Inflammatory macrophage (primary cell): ENCODE measurements at places on chromosomes 1 and 21.

DNA sequence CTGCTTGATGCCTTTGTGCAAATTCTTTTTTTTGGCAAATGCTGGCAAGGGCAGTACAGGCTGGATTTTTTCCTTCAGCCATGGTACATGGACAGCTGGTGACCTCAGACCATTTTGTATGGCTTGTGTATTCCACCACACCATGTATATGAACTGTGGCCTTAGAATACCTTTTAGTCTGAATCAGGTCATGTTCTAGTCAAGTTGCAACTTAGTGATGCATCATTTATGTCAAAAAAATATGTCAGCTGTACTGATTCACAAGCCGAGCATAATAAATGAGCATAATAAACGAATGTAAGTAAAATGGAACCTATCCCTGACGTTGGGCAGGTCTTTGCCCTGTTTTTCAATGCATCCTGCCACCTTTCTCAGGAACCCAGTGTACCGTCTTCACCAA, 219.7 kb upstream of the RUNX1 start:
- no peak for DNase-seq

DNA sequence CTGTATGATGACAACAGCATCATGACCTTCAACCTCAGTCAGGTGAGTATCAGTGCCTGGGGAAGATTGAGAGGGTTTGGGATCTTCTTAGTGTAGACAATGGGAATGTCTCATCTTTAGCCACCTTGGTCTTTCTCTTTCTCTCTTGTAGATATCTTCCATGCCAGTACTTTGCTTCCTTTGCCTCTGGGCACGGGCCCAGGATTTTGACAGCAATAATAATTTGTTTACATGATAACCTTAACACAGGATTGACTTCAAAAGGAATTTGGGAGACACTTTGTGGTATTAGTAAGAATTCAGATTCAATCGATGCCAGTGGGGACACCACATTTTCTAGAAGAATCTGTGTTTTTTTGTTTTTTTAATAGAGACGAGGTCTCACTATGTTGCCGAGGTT, 12.1 kb upstream of the PIGV start:
- DNase-seq: no peak

DNA sequence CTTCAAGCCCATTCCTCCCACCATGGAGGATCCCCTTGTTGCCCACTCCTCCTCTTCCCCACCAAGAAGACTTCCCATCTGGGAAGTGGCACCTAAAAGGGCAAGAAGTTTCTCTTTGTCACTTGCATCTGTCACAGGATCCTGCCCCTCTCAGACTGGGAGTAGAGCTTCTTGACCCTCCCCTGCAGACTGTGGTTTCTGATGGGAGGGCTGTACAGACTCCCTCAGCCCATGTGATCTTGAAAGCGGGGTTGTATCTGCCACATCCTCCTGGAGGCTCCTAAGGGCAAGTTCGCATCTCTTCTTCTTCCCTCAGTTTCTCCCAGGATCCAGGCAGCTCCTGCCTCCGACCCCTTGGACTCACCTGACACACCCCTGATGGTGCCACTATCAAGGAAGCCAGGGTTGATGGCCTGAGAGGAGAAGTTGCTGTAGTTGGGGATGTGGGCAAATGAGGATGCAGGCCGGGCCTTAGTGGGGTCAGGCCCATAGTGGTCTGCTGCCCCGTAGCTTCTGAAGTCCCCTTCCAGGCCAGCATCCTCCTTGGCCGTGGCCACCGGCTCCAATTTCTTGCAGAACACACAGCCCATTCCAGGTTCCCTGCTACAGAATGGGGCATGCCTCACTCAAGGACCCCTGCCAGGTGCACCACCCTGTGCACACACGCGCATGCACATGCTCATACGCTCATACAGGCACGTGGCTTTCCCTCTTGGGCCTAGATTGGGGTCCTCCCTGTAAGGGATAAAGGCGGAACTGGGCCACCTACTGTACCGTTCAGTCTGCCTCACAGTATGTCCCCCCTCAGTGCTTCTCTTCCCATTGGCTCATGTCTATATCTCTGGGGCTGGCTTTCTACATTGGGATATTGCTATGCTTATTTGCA, 11.4 kb downstream of the FGR start:
- DNase-seq: peak; percentile 64

- DNase-seq: peak; percentile 34
Measured at GRCh38 chr1:67723620-67724019, 38.6 kb downstream of the GADD45A start.

- peak; percentile 78 for DNase-seq
Measured at GRCh38 chr1:192545896-192546521, 29.6 kb upstream of the RGS1 start.

- DNase-seq: no peak
Measured at GRCh38 chr1:109751531-109752260, 10.9 kb upstream of the GSTM3 start.

- peak; percentile 53 for DNase-seq
Measured at GRCh38 chr1:225877580-225877979, 4.6 kb downstream of the TMEM63A start.

GRCh38 chr21:41008974-41009373, 159.0 kb upstream of the BACE2 start:
- DNase-seq: no peak

DNA sequence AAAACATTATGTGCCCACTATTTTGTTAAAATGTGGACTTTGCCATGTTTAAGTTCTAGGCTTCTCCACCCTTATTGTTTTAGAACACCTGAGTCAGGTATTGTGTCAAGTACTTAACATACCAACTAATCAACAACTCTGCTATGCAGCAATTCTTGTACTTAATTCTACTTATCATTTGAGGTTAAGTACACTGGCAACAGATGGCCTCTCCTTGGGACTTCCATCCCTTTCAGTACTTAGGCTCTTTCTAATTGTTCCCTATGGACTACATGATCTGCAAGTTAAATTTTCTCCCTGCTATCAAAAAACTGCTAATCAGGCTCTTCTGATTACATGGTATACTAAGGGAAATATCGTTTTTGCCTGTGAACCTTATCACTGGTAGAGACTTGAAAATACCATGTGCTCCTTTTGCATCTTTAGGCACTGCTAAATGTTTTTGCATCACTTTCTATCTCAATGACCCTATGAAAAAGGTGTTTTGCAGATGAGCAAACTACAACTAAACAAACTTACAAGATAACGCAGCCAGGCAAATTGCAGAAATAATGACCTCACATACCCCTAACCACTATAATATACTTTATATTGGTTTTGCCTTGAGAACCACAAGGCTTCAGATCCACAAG, 18.9 kb downstream of the SFPQ start:
- DNase-seq: no peak

GRCh38 chr21:43351501-43352153, 75.3 kb downstream of the SIK1 start:
- no peak for DNase-seq

DNA sequence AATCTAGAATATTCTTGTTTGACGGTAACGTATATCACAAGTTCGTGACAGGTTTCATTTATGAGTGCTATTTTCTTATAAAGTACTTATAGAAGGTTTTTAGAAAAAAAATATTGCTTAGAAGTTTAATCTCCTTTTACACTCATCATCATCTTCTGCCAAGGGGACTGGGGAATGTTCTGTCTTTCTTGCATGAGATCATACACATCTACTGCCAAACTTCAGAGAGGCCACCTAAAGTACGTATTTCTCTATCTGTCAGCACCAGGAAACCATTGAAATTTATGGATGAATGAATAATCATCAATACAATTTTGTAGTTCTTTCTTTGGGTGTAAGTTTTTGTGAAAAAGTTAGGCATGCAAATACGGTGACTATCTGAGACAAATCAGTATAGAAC, 245.8 kb downstream of the SPATA17 start:
- no peak for DNase-seq

GRCh38 chr1:18932387-18932786, 24.1 kb downstream of the IFFO2 start:
- DNase-seq: no peak

DNA sequence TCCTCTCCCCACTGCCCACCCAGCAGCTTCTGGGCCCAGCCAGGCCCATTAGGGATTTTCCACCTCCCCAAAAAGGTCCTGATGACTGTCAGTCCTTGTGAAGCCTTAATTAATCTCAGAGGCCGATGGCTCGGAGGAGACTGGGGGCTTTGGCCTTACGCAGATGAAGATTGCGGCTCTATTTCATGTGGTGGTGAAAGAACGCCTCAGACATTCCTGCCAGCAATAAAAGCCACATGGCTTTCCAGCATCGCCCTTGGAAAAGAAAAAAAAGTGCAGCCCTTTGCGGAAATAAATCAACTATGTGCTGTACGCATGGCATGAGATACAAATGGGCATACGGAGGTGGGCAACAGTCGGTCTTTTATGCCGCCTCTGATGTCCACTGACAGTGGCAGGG, 6.6 kb upstream of the RUNX3 start:
- no peak for DNase-seq

DNA sequence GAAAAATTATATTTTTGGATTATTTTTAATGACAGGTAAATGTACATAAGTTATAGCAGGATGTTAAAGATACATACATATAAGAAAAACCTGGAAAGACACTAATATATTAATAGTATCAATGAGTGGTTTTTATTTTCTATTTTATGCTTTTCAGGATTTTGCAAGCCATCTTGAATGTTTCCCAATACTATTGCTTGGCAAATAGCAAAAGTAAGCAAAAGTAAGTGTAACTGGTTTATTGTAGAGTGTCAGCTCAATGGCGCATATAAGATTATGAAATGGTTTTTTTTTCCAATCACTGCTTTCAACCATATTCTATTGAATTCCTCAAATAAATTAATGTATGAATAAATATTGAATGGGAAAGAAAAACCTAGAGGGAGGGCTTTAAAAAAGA, 36.4 kb downstream of the ZNF684 start:
- peak; percentile 37 for DNase-seq

GRCh38 chr1:232212253-232212652, 417.7 kb downstream of the SIPA1L2 start:
- DNase-seq: no peak

- peak; percentile 9 for DNase-seq
Measured at GRCh38 chr1:48789903-48790302, 13.2 kb upstream of the BEND5 start.

DNA sequence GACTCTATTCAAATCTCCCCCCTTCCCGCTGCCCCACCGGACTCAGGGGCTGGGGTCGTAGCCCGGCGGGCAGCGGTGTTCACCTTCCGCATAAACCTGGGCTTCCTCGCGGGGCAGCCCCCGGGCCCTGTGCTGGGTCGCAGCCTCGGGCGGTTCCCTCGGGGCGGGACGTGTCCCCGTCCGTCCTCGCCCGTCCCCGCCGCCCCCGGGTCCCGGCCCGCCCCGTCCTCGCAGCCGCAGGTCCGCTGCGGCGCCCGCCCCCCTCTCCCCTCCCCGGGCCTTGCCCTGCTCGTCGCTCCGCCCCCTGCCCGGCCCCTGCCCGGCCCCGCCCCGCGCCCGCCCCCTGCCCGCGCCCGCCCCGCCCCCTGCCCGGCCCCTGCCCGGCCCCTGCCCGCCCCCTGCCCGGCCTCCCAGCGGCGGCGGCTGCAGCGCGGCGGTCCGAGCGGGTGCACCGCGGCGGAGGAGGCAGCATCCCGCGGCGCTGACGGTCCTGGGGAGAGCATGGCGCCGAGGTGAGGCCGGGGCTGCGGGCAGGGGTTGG, at the start of gene COL18A1:
COL18A1 (plus strand) TSS at position 436 of the 541 bp plus-strand sequence; CDS start at position 502, 66 bp downstream.
- no peak for DNase-seq

DNA sequence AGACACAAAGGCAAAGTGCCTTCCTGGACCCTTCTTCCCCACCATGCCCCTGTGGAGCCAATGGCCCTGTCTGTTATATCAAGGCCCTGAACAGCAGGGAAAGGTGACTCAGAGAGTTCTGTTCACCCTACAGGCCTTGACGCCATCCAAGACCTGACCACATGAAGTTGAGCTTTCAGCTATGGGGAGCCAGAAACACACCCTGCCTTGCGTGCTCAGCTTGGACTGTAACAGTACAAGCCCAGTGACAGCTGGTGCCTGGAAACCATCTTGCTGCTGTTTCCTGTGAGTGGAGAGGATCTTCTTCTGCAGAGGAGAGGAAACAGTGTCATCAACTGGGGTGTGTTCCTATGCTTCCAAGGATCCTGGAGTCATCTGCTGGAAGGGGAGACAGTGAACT, 165.0 kb upstream of the IRF2BP2 start:
- DNase-seq: peak; percentile 54

GRCh38 chr1:156006666-156007376, 13.9 kb downstream of the SSR2 start:
- DNase-seq: no peak

- DNase-seq: no peak
Measured at GRCh38 chr1:204241914-204242313, 28.1 kb upstream of the GOLT1A start.

DNA sequence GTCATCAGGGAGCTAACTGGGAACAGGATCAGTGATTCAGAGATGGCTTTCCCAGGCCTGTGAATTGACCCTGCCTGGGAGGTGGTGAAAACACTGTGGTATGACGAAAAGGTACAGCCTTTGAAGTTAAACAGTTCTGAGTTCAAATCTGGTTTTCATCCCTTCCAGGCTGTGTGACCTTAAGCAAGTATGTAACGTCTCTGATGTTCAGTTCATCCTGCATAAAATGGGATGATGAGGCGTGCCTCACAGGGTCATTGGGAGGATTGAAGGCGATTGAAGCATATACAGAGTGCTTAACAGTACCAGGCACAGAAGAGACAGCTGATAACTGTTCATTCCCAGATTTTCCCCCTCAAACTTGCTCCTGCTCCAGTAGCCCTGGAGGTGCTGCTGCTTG, 11.0 kb downstream of the KCNC4 start:
- DNase-seq: no peak

DNA sequence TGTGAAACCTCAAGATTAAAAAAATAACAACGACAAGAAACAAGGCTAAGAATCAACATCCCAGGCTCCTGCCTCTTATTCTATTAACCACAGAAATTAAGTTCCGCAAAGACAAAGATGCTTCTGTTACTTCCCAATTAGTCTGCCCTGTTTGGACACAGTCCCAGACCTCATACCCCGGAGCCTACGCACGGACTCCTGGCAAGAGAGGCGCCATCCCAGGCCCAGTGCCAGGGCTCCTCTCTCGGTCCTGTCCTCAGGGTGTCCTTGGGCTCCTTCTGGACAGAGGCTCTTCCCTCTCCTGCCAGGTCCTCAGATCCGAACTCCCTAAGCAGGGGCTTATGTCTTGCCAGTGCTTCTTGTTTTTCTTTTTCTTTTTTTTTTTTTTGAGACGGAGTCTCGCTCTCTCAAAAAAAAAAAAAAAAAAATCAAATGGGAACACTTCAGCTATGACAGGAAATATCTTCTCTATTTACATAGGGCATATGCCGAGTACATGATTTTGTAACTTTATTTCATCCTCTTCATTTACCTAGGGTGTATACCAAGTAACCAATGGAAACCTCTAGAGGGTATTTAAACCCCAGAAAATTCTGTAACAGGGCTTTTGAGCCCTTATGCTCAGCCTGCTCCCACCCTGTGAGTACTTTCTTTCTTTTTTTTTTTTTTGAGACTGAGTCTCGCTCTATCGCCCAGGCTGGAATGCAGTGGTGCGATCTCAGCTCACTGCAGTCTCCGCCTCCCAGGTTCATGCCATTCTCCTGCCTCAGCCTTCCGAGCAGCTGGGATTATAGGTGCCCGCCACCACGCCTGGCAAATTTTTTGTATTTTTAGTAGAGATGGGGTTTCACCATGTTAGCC, 11.7 kb upstream of the ENO1 start:
- DNase-seq: peak; percentile 85

DNA sequence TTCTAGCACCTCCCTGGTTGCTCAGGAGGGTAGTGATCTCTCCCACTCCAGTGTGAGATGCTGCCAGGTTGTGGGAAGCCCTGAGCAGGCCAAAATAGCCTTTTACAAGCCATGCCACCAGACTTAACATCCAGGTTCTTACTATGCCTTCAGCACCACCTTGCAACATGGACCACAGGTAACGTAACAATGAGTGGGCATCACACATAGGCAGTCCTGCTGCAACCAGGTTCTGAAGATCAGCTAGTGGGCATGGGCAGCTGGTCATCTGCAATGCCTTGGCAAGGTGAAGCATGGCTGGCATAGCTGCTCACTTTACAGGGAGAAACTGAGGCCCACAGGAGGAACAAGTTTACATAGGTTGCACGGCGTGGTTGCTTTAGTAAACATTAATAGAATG, 40.7 kb downstream of the DHCR24 start:
- DNase-seq: no peak
